ENCODE measurements at places on chromosomes 16 and 17.

DNA sequence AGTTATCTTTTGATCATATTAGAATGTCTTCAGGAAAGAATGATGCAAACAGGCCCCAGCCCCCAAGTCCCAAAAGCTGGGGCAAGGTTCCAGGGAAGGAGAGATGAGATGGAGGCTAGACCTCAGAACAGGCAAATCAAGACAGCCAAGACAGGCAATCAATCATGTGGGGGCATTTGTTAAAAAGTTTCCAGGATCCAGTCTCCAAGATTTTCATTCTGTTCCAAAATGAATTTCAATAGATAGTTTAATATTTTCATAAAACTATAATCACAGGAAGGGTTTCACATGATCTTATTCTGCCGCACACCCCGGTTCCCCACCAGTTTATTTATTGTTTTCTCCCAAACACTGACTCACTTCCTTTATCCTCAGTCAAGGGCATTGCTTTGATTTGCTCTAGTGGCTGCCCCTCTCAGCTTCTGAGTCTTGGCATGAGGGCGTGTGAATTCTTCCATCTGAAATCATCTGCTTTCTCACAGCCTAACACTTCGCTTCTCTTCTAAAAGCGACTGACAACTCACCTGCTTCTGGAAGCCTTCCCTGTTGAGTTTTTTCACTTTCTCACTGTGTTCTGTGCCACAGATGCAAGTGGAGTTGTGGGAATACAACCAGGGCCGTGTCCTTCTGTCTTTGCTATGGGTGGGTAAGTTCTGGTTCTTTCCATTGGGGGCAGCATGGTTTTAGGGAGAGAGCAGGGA is 12.2 kb upstream of the TERF2 start:
- DNase-seq = peak; percentile 96

GRCh38 chr17:77553459-77554066 is 404.9 kb upstream of the TNRC6C start:
- no peak for DNase-seq

- no peak for DNase-seq
Measured at GRCh38 chr16:10250137-10250828, 68.1 kb upstream of the GRIN2A start.

DNA sequence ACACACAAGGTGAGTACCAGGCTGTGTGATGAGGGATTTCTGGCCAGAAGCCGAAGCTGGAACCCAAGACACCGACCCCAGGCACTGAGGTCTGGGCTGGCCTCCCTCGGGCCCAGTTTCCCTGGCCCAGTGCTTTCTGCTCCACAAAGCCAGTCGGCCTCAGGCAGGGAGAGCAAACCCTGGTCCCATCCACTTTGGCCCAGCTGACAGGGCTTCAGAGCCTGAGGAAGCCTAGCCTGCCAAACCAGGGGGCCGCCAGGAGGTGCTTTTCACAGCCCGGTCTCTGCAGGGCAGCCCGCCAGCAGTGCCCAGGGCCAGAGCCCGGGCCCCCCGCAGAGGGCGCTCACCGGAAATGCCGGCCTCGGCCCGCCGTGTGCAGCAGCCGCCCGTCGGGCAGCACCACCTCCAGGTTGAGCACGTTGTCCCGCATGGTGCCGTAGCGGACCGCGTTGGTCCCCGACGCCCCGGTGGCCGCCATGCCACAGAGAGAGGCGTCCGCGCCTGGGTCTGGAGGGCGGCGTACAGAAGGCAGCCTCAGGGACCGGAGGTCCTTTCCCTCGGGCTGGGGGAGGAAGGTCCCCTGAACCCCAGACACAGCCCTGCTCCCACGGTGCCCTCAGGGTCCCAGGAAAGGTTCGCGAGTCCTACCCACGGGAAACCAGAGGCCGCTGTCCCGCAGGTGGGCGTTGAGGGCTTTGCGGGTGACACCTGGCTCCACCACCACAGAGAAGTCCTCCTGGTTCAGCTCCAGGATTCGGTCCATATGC is 2.2 kb downstream of the LDHD start:
- no peak for DNase-seq

GRCh38 chr16:53429221-53429943 is 4.9 kb upstream of the RBL2 start:
- peak; percentile 15 for DNase-seq

- no peak for DNase-seq
Measured at GRCh38 chr16:85648805-85649204, 35.7 kb downstream of the GSE1 start.

DNA sequence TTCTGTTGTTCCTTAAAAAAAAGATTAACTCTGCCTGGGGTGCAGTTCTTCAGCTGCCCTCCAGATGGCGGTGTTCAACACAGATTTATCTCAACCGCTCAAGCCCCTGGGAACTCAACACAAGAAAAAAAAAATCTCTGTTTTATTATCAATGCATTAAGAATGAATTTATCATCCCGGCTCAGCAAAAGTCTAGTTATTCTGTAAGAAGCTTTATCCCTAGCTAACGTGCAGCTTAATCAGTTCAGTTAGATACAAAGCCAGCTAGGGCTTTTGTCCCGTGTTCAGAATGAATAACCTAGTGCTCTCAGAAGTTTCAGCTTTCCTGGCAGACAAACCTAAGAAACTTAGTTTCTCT is 475.9 kb upstream of the CCL2 start:
- DNase-seq = peak; percentile 56

DNA sequence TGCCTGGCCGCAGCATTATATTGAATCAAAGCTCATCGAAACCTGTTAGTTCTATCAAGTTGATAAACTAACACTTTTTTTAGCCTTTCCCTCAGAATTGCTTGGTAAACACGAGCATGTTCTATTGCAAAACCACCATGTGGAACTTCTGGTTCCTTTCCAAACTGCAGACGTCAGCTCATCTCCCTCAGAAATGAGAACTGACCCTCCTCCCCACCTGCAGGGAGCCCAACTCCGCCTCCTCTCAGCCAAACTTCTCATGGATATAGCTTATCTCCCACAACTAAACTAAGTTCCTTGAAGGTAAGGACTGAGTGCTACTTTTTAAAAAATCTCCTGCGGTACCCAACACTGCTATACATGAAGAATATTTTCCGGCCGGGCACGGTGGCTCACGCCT is 6.7 kb downstream of the SHMT1 start:
- no peak for DNase-seq

DNA sequence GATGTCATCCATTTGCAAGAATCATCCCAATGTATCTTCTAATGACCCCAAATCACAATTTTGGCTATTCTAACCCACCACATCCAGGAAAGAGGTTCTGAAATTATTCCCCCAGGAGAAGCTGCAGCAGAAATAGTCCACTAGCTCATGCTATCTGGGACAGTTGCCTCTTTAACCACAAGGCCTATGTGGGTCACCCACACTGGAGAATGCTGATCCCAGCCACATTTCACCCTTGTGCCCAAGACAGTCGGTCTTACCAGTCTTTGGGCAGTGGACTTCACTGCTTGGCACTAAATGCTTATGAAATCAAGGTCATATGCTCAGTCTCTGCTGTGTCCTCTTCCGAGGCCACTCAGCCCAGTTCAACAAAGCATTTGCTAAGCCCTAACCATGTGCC is 27.0 kb downstream of the ABCC12 start:
- DNase-seq = no peak

- DNase-seq = no peak
Measured at GRCh38 chr16:8137606-8138005, 452.7 kb downstream of the TMEM114 start.

GRCh38 chr17:63381101-63381729 is 64.9 kb downstream of the CYB561 start:
- DNase-seq = no peak

- DNase-seq = peak; percentile 36
Measured at GRCh38 chr17:3738562-3739295, 15.0 kb downstream of the HASPIN start.

GRCh38 chr17:49344914-49345313 is 17.1 kb downstream of the ZNF652 start:
- no peak for DNase-seq

- no peak for DNase-seq
Measured at GRCh38 chr17:77228816-77229215, 88.0 kb downstream of the SEC14L1 start.

DNA sequence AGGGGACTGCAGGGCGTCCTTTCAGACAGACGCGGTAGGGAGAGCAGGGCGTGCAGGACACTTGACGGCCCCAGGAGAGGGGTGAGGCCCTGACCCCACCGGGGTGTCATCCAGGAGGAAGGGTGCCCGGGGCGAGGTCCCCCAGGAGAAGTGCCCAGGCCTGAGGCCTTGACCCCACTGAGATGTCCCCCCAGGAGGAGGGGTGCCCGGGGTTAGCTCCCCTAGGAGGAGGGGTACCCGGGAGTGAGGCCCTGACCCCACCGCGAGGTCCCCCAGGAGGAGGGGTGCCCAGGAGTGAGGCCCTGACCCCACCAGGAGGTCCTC is 27.2 kb upstream of the METRNL start:
- no peak for DNase-seq

- peak; percentile 88 for DNase-seq
Measured at GRCh38 chr17:1087381-1088241, 90.7 kb downstream of the TIMM22 start.

DNA sequence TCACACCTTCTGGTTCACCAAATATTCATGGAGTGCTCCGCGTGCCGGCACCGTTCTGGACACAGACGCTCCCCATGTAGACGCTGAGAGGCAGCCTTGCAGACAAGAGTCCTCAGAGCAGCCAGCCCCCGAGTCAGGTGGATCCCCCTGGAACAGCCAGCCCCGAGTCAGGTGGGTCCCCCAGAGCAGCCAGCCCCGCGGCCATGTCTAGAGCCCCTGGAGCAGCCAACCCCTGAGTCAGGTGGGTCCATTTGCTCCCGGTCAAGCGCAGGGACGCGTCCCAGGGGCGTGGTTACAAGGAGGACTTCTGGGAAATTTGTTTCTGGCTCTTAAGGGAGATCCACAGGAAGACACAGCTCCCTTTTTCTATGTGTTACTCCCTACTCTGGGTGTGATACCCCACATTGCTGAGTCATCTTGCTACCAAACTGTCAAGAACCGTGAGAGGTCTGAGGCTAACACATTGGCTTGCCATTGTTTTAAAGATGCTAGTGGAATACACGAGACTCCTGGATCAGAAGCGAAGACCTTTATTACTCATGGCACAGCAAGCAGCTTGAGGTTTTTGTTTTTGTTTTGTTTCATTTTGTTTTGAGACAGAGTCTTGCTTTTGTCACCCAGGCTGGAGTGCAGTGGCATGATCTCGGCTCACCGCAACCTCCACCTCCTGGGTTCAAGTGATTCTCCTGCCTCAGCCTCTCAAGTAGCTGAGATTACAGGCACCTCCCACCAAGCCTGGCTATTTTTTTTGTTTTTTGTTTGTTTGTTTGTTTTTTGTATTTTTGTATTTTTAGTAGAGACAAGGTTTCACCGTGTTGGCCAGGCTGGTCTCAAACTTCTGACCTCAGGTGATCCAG is 43.3 kb upstream of the CBFA2T3 start:
- no peak for DNase-seq

DNA sequence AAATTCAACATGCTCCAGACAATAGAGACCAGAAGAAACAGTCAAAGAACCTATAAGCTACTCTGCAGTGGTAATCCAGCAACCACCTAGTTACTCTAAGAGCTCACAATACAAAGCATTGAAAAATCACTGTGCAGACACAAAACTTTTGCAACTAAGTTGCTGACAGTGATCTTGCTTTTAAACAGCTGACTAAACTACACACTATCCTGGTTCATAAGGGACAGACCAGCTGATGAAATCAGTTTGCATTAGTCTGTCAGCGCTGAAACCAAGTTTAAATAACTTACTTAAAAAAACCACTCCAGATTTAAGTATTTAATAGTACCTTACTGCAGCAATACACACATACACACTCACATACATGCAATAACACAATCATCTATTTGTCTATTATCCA is 4.6 kb downstream of the VEZF1 start:
- DNase-seq = no peak

GRCh38 chr17:30433514-30433913 is 43.7 kb upstream of the GOSR1 start:
- peak; percentile 45 for DNase-seq

DNA sequence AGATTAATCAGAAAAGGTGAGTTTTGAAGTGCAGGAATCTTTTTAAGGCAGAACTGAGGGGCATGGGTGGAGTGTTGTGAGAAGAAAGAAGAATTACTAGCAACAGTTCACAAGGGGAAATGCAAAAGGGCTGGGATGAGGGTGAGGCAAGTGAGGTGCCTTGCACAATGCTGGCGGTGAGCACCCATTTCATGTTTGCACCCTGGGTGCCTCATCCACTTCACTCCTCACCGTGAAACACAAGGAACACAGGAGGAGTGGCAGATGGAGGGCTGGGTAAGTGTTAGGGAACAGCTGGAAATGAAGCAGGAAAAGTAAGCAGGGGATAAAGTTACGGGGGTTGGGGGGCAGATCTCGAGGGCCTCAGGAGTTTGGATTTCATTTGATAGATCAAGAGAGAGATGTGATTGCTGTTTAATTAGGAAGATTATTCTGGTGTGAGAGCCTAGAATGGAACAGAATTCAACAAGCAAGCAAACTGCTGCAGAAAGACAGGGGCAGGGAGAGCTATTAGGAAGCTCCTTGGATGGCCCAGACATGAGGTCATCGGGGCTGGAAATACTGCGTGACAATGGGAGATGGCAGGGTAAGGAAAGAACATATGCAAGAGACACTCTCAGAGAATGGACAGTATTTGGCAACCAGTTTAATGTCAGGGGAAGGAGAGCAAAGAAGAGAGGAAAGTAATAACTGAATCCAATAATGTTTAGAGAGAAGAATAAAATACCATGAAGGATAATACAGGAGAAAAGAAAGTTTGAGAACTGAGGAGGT is 8.3 kb upstream of the HEATR6 start:
- DNase-seq = no peak

DNA sequence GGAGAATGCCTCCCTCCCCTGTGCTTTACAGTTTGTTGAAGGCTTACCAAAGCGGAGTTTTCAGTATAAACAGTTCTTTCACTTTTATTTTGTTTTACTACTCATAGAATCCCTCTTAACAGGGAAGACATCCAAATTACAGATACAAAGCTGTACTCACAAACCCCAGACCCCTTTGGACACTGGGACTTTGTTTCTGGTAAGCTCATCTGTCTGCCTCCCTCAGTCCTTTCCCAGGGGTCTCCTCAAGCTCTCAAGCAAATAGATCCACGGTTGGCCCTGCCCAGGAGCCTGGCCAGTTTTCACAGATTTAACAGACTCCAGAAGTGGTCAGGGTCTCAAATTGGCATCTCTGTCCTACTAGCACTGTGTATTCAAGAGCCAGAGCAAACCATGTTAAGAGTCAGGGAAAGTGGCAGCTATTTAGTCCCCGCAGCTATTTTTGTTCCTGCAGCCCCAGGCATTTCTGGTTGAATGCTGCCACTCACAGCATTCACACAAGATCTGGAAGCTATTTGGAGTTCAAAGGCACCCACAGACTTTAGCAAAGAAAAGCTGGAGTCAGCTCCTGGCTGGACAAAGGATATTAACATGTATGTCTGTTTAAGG is 54.2 kb downstream of the TMEM100 start:
- DNase-seq = no peak

DNA sequence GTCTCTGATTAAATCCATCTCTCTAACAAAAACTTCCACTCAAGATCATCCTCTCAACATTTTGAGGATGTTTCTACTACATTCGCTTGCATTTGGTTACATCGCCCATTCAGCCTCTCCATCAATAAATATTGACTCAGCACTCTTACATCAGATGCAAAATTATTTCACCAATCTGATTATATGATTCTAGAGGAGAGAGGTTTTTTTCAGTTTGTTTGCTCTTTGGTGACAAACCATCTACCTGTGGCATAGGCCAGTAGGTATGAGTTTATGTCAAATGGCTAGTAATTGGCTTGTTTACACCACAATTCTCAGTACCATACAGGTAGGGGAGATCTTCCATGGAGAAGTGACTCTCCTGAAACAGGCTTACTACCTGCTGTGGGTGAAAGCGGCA is 52.3 kb downstream of the TOX3 start:
- no peak for DNase-seq

- no peak for DNase-seq
Measured at GRCh38 chr16:65697065-65697464, 575.2 kb upstream of the CDH11 start.
